Inflammatory macrophage (primary cell): ENCODE measurements at places on chromosomes 12 and 14.

- no peak for DNase-seq
Measured at GRCh38 chr12:28507867-28508266, 317.6 kb downstream of the CCDC91 start.

- no peak for DNase-seq
Measured at GRCh38 chr14:23636317-23637211, at the start of gene DHRS2. Gene DHRS2, plus strand, starts transcription at chr14:23636364. Its CDS starts 2,501 bp downstream, at chr14:23638865.

GRCh38 chr12:106285982-106286381 lies 16.6 kb upstream of the TCP11L2 start:
- no peak for DNase-seq

DNA sequence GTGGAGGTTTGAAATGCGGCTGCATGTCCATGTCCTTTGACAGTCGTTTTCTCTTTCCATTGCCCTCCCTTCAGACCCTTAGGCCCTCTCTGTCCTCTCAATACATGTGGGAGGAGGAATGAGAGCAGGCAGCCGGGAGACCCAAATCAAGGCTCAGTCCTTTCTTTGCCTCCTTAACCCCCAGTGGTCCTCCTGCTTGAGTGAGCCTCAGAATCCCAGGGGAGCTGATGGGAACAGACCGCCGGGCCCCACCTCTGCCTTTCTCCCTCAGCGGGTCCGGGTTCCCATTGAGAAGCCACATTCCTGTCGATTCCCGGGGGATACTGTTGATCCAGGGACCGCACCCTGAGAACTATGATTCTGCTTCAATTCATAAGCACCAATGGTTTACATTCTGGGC lies 77.9 kb upstream of the RFLNA start:
- no peak for DNase-seq

DNA sequence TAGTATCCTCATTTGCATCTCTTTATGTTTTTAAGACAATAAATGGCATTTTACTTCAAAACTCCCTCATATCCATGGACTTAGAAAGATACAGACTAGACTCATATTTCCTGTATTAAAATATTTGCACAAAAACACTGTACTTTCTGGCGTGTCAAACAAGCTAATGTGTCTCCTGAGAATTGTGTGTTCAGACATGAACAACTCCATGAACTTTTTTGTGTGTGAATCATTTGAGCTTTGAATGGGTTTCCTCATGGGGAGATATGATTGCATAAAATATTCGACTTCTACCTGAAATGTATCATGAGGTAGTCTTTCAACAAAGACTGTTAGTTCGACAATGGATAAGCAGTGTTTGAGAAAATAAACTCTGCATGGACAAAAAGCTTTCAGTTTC lies 58.8 kb downstream of the TMEM30B start:
- no peak for DNase-seq

DNA sequence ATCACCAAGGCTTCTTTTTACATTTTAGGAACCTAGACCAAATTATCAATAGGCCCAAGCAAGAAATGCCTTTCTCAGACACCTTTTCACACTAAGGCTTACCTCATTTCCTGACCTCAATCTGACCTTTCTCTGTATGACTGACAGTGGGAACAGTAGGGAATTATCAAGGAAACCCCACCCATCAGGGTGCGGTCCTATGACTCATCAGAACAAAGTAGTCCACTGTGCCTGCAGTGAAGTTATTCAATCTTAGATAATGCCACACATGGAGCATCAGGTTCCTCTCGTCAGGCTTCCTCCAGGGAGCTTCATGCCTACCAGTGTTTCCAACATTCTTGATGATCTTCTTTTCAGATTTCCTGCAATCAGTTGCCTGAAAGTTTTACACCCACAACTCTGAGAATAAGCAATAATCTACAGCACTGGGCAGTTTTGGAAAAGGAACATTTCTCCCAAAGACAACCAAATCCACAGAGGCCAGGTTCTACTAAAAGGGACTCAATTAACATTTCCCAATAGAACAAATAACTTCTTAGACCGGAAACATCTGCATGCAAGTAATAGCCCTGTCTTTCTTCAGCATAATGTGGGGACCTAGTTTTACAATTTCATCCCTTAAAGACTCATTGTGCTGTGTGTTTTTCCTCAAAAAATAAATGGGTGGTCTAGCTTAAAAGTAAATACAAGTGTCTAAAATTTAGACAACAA lies 35.9 kb upstream of the TMTC2 start:
- peak; percentile 36 for DNase-seq

GRCh38 chr12:10052193-10052913 lies 21.9 kb downstream of the CLEC9A start:
- DNase-seq, result no peak

DNA sequence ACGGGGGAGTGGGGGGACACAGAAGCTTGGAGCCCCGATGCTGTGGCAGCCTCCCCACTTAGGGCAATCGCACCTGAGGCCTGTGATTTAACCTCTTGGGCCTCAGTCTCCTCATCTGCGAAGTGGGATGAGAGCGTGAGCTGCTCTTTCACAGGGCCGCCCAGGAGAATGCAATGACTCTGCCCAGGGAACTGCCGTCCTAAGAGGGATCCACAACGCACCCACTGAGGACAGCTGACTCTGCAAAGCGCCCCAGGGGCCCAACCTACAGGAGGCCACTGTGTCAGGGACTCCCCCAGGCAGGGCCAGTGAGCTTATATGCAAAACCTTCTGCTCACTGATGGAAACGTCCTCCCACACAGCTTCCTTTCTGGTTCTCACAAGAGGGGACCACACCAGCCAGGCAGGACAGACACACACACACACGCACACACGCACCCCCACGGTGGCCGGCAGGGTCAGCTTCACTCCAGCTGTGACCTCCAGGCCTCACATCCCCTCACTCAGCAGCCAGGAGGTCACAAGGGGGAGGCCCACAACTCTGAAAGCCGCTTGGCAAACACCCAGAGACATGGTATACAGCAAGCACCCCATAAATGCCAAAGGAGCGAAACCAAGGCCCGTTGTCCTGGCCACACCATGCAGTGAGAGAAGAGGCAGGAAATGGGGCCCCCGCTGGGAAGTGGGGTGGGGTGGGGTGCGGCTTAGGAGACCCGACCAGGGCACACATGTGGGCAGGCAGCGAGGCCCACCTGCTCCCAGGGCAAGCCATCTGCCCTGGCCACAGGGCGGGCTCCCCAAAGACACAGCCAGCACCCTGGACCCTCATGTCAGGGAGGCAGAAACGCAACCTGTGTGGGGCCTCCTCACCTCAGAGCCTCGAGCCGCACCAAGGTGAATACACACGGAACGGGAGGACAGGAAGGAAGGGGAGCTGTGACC lies 73.3 kb downstream of the NCOR2 start:
- peak; percentile 72 for DNase-seq

GRCh38 chr12:79678306-79678705 lies 12.5 kb downstream of the PAWR start:
- DNase-seq, result no peak

DNA sequence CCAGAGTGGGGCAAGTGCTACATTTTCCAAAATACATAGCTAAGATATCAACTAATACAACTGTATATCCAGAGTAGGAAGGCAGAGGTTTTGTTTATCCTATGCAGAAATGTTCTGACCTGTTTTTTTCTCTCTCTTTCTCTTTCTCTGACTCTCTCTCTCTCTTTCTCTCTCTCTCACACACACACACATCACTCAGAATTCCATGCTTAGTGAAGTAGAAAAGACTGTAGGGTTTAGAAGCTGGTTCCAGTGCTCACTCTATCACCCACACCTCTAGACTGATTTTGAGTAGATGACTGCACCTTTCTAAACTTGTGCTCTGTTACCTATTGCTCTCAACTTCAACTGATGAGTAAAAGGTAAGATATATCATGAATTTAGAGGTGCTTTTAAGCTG lies 356.7 kb downstream of the LRIG3 start:
- no peak for DNase-seq

DNA sequence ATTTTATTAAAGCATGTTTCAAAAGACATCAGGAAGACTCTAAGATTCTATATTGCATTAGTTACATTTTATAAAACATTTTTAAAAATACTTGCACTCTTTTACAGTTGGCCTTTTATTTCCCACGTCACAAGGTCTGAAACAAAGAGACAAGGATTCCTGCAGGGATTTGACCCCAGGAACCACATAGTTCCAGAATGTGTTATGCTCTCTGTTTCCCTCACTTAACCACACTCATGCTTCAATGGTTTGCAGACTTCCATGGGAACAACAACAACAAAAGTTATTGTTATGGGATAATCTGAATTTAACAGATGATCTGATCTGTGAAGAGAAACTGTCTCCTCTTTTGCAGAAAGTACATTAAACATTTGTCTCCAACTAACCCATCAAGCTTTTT lies 104.3 kb upstream of the PPFIA2 start:
- no peak for DNase-seq

GRCh38 chr12:46763230-46763629 lies 62.6 kb downstream of the SLC38A4 start:
- DNase-seq, result no peak

DNA sequence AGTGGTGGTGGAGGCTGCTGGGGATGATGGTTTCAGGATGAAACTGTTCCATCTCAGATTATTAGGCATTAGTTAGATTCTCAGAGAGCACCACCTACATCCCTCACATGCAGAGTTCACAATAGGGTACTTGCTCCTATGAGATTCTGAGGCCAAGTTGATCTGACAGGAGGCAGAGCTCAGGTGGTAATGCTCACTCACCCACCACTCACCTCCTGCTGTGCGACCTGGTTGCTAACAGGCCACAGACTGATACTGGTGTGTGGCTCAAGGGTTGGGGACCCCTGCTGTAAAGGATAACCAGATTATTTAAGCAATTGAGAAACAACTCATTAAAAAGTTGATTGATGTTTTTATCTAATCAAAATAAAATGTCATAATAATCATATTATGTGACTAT lies 248.5 kb downstream of the RERGL start:
- DNase-seq, result no peak

DNA sequence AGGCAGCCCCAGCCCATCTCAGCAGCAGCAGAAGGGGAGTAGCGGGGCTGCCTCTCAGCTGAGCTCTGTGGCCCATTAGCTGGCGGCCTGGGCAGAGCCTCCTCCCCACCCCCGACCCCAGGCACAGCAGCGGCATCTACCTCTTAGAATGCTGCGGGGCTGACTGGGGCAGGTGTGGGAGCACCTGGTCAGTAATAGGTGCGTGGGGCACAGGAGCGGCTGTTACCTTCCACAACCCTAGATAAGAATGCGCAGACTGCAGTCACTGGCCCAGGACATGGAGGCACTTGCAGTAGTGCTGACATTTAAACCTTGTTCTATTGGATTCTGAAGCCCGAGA lies 35.6 kb downstream of the SYNE3 start:
- no peak for DNase-seq

DNA sequence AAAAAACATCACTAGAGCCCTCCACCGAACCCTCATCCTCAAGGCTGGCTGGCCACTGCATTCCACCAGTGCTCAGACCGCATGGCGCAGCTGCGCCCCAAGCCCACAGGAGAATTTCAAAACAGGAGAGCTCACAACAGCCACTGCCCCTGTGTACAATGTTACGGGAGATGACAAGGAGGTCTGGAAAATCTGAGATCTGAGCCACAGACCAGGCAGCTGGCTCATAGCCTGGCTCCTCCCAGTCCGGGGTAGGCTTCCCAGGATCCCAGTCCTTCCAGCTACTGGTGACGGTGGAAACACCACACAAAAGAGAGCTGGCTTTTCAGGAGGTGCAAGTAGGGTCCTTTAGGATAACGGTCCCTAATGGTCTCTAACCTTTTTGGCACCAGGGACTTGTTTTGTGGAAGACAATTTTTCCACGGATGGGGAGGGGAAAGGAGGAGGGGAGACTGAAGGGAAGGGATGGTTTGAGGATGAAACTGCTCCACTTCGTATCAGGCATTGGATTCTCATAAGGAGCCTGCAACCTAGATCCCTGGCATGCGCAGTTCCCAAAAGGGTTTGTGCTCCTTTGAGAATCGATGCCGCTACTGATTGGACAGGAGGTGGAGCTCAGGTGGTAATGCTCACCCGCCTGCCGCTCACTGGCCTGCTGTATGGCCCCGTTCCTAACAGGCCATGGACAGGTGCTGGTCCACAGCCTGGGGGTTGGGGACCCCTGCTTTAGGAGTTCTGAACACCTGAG lies 23.0 kb upstream of the NRDE2 start:
- no peak for DNase-seq

DNA sequence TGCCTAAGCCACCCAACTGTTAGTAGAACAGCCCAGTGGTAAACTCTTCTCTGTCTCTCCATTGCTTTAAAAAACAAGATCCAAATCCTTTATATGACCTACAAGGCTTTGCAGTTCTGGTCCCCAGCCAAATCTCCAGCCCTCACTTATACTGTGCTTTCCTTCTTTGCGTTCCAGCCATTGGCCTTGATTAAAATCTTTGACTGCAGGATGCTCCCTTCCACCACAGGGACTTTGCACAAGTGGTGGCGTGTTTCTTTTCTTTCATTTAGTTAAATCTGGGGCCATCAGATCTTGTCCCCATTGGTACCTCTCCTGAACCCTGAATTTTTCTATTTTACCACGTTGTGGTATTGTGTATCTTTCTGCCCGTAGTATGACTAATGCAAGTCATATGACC lies 183.7 kb downstream of the VRK1 start:
- no peak for DNase-seq

DNA sequence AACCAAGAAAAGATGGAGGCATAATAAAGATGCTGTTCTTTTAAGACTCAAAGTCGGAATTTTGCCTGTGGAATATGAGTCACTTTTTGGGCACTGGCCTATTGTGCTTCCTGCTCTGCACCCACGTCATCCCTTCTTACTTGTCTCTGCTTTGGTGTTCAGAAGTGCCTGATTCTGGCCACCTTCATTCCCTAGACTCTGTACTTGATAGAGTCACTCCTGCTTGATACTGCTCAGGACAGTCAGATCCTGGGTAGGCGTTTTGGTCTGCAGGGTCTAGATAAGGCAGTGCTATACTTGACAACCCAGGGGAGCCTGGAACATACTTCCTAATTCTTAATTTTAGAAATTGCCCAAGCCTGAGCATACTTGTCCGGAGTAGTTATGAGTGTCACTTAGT lies 1.9 kb downstream of the LRRK2 start:
- peak; percentile 71 for DNase-seq

GRCh38 chr12:106753526-106753925 lies 21.0 kb upstream of the RIC8B start:
- DNase-seq, result no peak

DNA sequence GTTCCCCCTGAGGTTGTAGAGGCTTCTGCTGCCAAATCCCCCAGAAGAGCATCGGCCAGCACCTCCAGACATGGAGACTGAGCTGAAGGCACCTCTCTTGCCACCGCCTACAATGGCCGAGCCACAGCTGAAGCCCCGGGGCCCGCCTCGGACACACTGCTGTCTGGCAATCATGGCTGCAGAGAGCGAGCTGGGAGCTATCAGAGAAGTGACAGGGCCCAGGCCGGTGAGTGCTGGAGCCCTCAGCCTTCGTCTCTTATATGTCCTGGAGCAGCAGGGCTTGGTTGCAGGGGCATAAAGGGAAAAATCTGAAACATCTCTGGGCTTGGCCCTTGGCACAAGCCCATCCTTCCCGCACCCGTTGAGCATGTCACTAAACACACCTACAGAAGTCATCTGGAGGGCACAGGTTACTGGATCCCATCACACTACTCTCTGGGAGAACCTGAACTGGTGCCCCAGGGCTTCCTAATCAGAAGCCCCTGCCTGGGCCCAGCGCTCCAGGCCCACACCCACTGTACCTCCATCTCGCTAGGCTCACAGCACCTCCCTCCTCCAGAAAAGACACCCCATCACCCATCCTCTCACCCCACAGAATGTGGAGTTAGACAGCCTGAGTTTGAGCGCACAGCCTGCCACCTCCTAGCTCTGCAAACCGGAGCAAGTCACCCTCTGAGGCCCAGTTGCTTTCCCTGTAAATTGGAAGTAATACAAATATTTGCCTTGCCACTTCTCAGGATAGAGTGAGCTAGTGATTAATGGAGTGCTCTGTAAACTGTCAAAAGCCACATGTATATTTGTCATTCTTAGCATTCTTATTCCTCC lies at the start of gene KRT4:
TSS of gene KRT4 (minus strand) at position 232 of the 825 bp plus-strand sequence. CDS start at position 174, 58 bp downstream.
- DNase-seq, result no peak
